Activated CD4-positive, alpha-beta T cell treated with anti-CD3 and anti-CD28 coated beads for 24 hours (primary cell): ENCODE measurements at places on chromosomes 2 and 18.

DNA sequence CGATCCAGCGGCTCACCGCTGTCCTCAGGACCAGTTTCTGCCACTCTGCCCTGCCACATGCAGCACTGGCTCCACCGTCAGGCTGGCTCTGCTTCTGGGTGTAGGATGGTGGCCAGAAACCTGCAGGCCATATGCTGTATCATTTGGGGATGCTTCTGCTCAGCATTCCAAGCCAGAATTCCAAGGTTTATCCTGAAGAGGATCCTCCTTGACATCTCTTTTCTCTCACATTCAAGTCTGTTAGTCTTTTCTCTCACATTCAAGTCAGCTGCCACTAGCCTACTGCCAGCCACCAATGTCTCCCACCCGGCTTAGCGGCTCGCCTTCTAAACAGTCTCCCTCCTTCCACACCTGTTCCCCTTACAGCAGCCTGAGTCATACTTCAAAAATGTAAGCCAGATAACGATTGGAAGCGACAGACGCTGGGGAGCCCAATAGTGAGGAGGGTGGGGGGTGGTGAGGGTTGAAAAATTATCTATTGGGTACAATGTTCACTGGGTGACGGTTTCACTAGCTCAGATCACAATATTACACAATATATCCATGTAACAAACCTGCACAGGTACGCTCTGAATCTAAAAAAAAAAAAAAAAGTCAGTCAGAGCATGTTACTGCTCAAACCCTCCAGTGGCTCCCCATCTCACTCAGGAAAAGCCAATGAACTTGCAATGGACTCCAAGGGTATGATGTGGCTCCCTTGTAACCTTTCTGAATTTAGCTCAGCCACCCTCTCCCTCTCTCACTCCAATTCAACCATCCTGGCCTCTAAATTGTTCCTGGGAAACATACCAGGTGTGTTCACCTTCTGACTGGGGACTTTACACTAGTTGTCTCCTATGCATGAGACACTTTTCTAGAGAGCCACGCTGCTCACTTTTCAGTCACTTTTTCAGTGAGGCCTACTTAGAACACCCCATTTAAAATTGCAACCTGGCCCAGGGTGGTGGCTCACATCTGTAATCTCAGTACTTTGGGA, 38.8 kb upstream of the SP3 start:
- no peak for DNase-seq

DNA sequence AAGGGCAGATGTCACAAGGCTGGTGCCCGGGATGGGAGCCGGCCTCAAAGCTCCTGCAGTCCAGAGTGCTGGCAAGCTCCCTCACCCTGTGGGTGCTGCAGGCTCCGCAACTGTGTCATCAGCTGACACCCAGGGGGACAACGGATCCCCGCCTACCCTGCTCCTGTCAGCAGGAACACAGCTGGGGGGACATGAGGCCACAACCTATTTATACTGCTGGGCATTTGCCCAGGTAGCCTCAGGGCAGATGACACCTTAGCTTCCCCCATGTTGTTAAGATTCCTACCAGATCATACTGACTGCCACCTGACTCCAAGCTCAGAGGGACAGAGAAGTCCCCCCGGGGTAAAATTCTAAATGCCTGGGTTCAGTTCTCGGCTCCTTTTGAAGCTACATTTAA, 1.2 kb downstream of the ANKRD23 start:
- no peak for DNase-seq

GRCh38 chr2:239226677-239227581, 173.9 kb downstream of the HDAC4 start:
- no peak for DNase-seq

DNA sequence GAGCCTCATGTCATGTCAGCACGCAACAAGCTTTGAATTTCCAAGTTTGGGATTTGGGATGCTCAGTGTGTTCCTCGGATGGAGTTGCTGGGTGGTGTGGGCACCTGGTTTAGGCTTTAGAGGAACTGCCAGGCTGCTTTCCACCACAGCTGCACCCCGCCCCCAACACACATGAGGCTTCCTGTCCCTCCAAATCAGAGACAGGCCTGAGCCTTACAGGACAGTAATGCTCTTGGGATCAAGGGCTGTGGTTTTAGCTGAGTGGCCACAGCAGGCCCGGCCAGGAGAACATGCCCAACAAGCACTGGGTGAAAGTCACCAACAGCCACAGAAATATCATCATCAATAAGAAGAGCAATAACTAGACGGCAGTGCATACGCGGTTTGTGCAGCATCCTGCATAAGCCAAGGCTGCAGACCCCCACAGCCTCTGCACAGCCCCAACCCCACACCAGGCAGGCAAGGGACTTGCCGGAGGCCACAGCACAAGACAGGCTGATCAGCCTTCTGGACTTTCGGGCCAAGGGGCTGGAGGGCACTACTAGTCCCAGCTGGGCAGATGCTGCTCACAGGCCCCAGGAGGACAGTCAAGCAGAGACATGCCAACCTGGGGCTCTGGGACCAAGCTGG, 29.7 kb upstream of the GPC1 start:
- DNase-seq, result no peak

- DNase-seq, result no peak
Measured at GRCh38 chr2:84493514-84493913, 22.8 kb upstream of the DNAH6 start.

DNA sequence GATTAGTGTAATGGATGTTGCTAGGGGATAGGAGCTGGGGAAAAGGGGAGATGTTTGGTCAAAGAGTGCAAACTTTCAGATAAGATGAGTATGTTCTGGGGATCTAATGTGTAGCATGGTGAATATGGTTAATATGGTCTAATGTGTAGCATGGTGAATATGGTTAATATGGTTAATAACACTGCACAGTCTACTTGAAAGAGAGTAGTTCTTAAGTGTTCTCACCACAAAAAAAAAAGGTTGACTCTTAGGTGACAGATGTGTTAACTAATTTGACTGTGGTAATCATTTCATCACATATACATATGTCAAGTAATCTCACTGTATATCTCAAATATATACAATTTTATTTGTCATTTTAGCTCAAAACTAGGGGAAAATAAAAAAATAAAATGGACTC, 121.3 kb upstream of the CD226 start:
- no peak for DNase-seq
